ENCODE measurements at places on chromosomes 3 and 15.

DNA sequence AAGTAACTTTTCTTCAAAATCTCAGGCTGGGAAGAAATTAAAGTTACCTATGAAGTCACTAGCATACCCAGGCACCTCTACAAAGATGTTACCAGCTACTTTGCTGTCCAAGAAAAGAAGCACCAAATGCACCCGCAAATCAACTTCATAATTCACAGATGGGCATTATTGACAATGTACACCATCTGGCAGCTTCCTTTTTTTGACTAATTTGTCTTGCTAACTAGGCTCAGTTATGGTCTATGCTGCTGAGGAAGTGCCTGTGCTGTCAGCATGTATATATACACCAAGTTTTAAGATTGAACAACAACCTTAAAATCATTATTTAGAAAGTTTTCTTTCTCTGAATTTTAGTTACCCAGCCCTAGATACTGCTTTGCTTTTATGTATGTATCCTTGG, 93.8 kb downstream of the NSUN3 start:
- DNase-seq: no peak

DNA sequence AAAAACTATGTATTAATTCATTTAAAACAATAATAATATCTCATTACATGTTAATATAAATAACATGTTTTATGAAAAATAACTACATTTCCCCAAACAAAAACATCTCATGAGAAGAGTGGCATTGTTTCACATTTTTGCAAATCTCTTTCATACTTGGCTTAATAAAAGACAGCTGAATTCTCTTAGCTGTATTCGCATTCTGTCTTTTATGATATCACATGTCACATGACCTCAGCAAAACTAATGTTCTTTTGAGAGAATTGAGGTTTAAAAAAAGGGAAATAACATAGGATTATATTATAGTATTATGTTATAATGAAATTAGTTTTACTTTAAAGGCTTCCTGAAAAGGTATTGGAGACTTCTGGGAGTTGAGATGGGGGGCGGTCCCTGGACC, 48.4 kb upstream of the SPPL2A start:
- no peak for DNase-seq

DNA sequence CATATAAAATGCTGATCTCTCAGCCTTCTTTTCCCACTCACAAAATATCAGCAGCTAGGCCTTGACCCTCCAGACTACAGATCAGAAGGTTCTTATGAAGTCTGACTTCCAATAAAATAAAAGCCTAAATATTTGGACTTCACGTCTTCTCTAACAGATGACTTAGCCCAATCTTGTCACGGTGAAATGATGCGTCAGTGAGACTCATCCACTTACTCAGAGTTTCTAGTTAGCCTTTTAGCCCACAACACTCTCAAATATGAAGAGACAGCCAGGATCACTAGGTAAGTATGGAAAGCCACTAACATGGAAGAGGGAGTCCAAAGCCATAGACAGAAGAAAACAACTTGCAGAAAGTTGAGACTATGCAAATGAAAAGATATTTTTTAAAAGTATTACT, 601.2 kb downstream of the PYDC2 start:
- no peak for DNase-seq

GRCh38 chr3:120129718-120130513, 35.7 kb upstream of the GSK3B start:
- no peak for DNase-seq

DNA sequence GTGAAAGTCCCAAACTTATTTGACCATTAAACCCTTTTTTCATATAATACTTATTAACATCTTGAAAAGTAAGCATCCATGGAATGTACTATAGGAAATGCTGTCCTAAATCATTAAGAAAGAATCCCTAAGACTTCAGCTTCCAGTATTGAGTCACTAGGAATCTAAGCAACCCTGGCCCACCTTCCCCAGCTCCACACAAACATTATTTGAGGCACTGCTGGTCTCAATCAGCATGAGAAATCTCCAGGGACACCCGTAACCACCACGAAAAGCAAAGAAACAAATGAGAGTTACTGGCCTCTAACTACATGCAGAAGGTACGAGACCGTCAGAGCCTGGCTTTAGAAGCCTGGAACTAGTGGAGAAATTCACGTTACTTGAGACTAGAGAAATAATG, 68.2 kb downstream of the POLQ start:
- peak; percentile 72 for DNase-seq

- DNase-seq: no peak
These were observed 169.1 kb downstream of the VPS8 start for GRCh38 chr3:184981071-184981470.

DNA sequence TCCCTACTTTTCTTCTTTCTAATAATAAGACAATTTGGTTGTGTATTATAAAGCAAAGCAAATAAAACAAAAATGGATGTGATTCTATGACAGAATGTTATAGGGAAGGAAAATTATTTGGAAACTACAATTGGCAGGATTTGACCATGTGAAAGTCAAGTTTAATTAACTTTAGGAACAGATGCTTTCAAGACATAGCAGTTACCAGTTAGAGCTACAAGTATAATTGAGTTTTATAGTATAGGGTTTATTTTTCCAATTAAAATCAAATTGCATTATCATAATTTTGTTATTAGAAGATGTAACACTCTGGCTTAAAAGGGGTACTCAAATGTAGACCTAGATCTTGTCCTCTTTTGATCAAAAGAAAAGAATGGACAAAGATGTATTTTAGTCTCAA, 110.9 kb downstream of the ROBO2 start:
- no peak for DNase-seq

- no peak for DNase-seq
These were observed 66.7 kb upstream of the STT3B start for GRCh38 chr3:31465999-31466398.

- DNase-seq: no peak
These were observed 34.4 kb downstream of the TNK2 start for GRCh38 chr3:195873971-195874370.

- no peak for DNase-seq
These were observed 595 bp downstream of the DPH6 start for GRCh38 chr15:35545316-35545823.

- DNase-seq: peak; percentile 73
These were observed 125.1 kb upstream of the ZBTB20 start for GRCh38 chr3:115272036-115272824.

DNA sequence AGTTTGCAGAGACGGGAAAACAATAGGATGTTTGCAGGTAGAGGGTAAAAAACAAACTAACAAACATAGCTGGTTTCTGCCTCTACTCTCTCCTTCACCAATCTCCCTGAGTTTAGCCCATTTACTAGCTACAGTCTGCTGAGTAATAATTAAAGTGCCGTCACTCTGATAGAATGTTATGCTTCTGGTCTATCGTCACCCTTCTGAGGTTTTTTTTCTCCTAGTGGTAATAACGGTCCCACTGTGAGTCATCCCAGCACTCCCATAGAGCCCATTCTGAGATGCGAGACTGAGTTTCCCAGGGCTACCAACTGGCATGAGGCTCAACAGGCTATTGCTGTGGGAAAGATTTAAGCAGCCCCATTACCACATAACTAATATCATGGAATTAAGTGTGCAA, 56.4 kb downstream of the PLAAT1 start:
- peak; percentile 21 for DNase-seq

DNA sequence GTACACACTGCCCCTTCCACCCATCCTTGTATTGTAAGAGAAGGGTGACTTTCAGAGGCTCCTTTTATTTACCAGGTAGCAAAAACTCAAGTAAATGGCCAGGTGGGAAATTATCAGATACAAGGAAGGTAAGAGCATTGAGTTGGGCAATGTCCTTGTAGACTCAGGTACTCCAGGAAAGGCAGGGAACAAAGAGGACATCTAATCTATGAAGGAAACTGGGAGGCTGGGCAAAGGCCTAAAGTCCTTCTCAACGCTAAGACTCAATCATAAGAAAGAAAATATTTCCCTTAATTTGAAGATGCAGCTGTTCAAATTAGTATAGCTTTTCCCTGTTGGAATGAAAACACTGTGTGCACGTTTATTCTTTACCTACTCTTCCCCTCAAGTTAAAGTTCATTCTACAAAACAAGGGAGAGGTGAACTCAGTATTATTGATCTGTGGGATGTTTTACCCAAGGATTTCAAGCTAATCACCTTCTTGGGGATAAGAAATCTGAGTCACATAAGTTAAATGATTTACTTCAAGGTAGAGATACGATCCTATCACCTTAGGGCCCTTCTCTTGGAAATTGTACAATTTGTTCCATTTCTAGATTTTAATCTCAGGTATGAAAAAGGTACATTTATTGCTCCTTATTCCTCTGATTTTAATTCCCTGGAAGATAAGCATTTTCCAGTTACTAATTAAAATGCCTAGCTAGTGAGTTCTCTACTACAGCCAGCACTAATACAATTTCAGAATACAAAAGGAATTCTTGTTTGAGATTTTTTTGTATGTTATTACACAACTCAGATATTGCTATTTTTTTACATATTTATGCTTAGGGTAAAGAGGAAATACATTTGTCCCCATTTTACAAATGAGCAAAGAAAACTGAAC, 80.6 kb downstream of the PLD1 start:
- no peak for DNase-seq

- no peak for DNase-seq
These were observed 164.2 kb downstream of the FEZF2 start for GRCh38 chr3:62209101-62209500.

DNA sequence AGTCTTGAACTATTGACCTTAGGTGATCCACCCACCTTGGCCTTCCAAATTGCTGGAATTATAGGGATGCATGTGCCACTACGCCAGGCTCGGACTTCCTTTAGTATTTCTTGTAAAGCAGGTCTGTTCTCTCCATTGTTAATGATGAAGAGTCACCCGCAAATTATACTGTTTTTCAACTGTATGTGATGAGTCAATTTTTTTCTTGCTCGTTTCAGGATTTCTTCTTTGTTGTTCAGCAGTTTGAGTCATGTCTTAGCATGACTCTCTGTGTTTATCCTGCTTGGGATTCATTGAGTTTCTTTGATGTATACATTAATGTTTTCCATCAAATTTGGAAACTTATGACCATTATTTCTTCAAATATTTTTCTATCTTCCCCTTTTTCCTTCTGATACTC, 28.9 kb downstream of the GRAMD1C start:
- no peak for DNase-seq

DNA sequence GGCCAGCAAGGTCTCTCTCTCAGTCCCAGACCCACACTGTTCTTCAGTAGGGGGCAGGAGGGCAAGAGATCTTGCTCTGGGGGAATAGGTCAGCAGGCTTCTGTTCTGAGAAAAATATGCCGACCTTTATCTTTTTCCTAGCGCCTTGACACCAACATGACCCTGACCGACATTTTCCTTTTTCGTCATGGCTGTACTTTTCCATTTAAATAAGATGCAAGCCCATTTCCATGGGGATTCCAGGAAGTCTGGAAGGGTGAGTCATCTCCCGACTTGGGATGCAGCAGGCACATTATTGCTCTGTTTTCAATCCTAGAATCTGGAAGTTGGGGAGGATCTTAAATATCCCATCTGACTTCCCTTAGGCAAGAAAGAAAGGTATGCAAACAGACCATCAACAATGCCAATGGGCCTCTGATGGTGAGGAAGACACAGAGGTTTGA, 261.5 kb upstream of the LRTM1 start:
- no peak for DNase-seq

DNA sequence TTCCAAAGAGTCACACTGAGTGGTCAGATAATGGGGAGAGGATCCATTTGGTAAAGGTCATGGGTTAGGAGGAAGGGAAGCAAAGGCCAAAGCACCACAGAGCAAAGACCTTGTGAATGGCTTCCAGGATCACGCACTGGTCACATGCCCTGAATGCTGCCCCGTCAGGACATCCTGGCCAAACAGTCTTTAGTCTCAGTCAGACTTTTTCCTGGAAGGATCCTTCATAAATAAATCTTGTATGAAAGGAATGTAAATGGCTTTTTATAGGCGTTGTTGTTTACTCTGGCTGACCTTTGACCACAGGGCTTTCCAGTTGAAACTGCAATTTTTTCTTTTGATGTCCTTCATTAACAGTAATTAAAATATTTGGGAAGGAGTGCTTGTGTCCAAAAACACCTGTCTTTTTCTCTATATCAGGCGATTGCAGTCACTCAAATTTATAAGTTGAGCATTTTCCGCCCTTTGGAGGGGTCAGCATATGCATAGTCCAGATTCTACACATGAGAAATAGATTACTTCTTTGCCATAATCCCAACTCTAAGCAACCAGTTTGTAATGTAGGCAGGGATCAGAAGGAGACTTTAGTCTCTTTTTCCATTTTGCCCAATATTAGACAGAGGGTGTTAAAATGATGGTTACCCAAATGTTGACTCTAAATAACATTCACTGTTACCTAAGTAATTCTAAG, 48.4 kb downstream of the CHAC1 start:
- no peak for DNase-seq

- no peak for DNase-seq
These were observed 7.2 kb upstream of the GMPS start for GRCh38 chr3:155863072-155863784.

- DNase-seq: no peak
These were observed 7.0 kb downstream of the TMEM40 start for GRCh38 chr3:12752102-12752501.

- peak; percentile 42 for DNase-seq
These were observed 430.2 kb downstream of the LPP start for GRCh38 chr3:188584162-188584529.

- no peak for DNase-seq
These were observed 197.1 kb upstream of the TPM1 start for GRCh38 chr15:62845241-62846126.

DNA sequence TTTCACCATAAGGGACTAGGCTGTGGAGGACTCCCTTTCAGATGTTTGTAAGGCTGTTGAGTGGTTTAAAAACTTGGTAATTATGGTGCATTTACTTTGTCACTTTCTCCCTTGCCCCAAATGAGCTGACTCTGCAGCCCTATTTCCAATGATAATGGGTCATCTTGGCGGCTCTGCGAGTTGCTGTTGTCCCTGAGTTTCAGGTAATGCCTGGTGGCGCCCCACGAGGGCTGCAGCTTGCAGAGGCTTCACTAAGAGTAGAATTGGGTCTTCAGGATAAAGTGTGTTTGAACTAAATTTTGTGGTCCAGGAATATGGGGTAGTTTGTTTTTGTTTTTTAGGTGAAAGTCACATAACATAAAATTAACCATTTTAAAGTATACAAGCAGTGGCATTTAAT, 450.1 kb upstream of the CFAP20DC start:
- DNase-seq: no peak

GRCh38 chr3:55888282-55888885, 401.3 kb upstream of the WNT5A start:
- no peak for DNase-seq

GRCh38 chr3:110773413-110773954, 298.1 kb upstream of the NECTIN3 start:
- DNase-seq: peak; percentile 75

- DNase-seq: no peak
These were observed 179.9 kb downstream of the ZIC1 start for GRCh38 chr3:147589016-147589415.

GRCh38 chr3:136544532-136544931, 207.6 kb downstream of the STAG1 start:
- DNase-seq: no peak

- DNase-seq: no peak
These were observed 755.3 kb downstream of the ROBO1 start for GRCh38 chr3:79012530-79012913.

All from retinal pigment epithelial cell (primary cell).